D341Med (cell line): ENCODE measurements at places on chromosomes 3 and 15.

DNA sequence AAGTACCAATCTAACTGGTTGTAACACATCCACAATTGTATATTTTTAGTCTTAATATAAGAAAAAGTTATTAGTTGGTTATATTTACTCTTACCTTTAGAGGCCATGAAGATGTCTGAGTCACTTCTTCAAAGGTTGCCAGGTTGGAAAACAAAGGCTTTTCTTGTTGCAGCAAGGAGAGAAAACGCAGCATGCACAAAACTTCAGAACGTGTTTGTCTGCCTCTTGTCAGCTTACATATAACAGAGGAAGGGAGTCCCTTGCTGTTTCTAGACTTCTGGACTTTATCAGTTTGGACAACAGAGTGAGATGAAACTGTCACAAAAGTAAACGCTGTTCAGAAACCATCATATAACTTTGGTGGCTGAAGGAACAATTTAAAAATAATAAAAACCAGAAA lies at the start of gene PLSCR5:
TSS of gene PLSCR5 (minus strand) at position 241 of the 400 bp plus-strand sequence. CDS start at position 107, 134 bp downstream.
- no peak for DNase-seq

GRCh38 chr3:190642016-190642415 lies 128.1 kb downstream of the IL1RAP start:
- DNase-seq, result no peak

DNA sequence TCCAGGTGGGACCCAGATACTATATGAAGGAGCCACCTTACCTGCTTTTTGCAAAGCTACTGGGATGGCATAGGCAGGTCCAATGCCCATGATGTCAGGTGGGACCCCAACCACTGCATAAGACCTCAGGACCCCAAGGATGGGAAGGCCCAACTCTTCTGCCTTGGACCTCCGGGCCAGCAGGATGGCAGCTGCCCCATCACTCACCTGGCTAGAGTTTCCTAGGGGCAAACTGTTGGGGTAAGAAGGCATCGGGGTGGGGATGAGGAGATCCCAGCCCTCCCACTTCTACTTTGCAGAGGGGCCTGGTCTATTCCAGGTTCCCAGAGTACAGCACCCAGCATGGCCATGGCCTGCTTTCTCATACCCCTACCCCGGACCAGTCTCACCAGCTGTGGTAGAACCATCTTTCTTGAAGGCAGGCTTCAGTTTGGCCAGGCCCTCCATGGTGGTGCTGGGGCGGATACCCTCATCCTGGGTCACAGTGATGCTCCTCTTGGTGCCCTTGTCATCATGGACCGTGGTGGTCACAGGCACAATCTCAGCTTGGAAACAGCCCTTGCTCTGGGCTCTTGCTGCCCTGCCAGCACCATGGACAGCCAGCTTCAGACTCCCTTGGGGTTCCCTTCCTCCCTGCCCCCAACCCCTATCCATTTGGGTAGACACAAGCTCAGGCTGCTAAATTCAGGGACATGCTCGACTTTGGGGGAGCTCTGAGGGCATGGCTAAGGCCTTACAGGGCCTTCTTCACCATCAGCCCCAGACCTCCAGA lies 10.6 kb downstream of the ACAA1 start:
- peak; percentile 7 for DNase-seq

- DNase-seq, result no peak
Observed at GRCh38 chr3:43907508-43907858, 216.7 kb downstream of the ABHD5 start.

DNA sequence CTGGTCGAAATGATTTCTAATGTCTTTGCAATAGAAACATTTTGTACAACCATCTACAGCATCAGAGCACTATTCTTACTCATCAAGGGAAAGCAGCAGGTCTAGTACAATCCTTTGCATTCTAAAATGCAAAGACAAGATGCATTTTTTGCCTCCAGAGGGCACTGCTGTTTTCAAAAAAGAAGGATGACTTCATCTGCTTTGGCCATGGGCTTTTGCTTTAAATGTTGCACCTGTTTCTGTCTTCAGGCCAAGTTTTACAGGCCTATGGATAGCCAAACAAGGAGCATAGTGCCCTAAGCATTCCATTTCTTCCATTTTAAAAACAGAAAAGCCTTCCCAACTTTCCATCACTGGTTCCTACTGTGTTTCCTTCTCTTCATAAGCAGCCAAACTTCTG lies 3.4 kb downstream of the PARP9 start:
- peak; percentile 49 for DNase-seq

DNA sequence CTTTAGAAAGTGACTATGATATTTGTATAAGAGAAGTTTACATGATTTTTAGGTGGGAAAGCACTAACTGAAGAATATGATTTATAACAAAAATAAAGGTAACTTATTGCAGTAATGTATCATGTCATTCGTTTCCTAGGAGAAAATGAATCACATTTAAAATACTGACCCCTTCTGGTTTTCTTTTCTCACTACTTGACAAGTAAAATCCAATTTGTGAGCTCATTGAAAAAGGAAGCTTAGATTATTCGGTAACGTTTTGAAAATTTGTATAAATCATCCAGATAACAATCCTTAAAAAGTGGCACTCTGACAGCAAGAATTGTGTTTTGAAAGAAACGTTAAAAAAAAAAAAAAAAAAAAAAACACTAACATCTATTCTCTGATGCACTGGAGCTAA lies 39.0 kb downstream of the NSUN3 start:
- DNase-seq, result no peak

GRCh38 chr3:60912142-60912541 lies 339.1 kb downstream of the FHIT start:
- DNase-seq, result no peak

DNA sequence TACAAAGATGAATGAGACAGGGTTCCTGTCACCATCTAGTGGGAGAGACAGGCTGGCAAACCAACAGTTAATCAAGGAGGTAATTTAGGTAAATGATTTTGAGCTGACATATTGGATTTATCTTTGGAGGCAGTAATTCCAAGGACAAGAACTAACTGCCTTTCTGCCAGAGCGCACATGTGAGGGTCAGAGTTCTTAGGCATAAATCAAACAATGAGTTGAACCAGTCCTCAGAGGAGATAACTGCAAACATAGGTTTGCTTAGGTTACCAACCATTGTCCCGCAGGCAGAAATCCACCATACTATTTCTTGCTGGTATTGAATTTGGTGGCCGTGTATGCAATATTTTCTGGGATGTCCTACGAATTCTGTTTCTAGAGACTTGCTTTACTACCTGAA lies 14.2 kb upstream of the PPP1R2 start:
- DNase-seq, result no peak

DNA sequence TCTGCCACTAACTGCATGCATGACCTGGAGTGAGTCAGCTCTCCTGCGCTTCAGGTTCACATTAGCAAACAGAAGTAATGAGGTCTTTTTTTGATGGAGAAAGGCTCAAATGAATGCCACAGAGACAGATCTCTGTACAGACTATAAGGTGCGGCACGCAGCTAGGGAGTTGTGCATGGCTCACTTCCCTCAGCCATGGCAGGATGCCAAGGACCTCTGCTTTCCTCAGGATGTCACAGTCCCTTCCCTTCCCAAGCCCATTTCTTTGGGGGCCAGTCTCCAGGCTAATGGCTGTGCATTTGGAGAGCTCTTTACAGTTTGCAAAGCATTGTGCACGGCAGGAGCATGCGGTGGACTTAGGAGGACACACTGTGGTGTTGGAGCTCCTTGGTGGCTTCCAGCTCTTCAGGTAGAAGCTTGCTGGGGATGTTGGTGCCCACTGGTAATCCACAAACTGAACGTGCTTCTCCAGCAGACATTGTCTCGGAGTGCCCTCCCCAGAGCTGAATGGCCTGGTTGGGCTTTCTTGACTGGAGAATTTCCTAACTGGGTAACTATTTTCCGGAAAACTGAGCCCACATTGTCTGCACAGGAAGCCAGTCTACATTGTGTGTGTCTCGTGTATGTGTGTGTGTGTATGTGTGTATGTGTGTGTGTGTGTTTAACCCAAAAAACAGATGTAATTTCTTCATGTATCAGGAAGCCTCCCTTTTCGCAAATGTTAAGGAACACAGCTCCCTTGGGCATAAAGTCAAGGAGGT lies 172.5 kb upstream of the TLE3 start:
- DNase-seq, result no peak

DNA sequence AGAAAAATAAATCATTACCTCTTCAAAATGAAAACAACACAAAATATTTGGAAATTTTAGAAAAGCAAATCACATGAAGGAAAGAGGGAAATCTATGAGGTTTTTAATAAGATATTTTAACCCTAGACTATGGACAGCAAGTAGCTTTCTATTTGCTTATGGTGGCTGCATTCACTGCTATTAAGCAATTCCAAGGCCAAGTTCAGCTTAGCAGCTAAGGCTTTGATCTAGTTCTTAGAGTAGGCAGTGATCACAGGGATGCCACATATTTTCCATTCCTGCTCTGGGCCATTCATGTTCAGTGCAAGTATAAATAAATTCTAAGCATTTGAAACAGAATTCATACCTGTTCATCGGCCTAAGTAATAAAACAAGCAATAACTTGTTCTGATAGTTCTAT lies 235.3 kb downstream of the CDIN1 start:
- DNase-seq, result no peak

- no peak for DNase-seq
Observed at GRCh38 chr15:91523596-91523995, 329.9 kb upstream of the SLCO3A1 start.

DNA sequence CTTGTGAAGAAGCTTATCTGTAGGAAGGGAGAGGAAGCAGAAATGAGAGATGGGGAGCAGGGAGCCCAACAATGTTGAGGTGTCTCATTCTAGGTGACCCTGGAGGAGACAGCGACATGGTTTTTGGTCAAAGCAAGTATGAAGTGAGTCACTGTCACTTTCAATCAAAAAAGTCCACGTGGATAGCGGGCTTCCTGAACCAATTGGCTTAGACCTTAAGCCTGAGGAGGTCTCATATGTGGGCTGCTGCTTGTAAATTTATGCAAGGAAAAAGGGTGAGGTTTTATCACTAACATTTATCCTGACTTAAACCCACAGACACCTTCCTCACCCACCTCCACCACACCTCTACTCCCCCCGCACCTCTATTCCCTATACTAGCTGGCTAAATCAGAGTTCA lies 22.7 kb downstream of the CLDN11 start:
- DNase-seq, result no peak

GRCh38 chr3:70108072-70108471 lies 108.5 kb downstream of the SAMMSON start:
- DNase-seq, result peak; percentile 42

DNA sequence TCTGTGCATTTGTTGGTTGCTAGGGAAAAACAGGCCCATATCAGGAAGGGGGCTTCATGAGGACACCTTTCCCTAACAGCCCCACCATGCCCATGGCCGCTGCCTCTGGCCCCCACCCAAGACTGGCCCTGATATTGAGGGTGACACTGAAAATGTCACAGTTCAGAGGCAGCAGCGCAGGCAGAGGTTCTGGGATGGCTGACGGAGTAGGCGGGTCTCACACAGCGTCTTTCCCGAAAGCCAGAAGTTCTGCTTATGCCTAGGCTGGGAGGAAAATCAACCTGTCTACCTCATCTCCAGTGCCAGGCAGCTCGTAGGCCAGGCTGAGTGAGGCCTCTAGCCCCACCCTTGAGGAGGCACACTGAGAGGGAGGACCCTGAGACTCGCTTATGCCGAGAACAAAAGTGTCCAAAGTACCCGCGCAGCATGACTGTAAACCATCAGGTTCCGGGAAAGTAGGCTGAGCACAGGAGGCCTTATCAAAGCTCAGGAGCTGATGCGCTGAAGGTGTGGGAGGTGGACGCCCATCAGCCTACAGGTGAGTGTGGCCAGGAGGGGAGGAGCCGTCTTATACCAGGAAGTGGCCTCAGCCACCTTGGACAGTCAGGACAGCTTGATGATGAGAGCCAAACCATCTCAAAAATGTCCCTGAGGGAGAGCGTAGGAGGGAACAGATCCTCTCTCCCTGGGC lies 27.5 kb downstream of the GRAMD2A start:
- DNase-seq, result no peak

DNA sequence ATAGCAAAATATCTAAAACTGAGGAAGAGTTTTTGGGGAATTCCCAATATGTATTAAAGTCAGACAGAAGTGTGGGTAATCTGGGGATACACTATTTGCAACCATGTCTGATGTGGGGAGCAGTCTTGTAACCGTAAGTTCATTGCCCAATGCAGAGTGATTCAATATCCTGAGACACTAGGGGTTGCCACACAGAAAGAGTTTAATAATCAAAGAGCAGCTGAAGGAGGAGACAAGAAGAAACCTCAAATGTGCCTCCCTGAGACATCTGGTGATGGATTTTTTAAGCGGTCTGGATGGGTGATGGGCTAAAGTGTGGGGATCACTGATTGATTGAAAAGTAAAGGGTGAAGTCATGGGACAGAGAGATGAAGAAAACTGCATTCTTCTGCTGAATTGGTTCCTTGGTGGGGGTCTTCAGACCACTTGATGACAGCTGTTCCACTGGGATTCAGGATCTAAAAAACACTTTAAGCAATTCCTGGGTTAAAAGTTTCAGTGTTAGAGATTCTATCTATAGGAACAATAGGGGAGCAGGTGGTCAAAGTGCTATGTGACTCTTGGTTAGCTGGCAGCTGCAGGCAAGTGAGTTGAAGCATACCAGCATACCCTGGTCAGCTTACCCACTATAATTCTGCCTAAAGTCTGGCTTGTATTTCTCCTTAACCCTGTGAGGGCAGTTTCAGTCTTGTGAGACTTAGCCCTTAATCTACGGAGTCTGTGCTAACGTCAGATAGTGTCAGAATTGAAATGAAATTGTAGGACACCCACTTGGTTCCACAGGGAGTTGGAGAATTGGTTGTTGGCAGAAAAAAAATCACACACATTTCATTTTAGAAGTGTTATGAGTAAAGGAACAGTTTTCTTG lies 425.9 kb upstream of the TGFBR2 start:
- DNase-seq, result no peak

- DNase-seq, result no peak
Observed at GRCh38 chr15:41927536-41927935, 33.7 kb upstream of the SPTBN5 start.

DNA sequence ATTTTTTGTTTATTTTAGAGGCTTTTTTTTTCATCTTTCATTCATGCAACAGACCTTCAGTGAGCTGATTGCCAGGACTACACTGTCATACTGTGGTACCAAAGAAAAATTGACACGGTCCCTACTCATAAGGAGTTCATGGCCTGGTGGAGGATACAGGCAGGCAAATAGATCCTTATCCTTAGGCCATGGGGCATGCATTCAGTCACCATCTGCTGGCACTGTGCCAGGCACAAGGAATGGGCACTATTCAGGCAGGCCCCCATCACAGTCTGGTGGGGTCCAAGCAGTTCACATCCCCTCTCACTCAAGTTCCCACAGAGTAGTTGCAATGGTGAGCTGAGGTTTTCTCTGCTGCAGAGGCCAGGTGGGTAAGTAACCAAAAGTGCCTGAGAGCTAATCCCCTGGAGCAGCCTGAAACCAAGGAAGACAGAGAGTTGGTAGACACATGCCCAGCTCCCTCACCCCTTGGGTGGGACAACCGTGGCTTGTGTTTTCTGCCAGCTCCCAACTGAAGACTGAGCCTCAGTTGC lies 17.3 kb downstream of the CISH start:
- DNase-seq, result no peak

DNA sequence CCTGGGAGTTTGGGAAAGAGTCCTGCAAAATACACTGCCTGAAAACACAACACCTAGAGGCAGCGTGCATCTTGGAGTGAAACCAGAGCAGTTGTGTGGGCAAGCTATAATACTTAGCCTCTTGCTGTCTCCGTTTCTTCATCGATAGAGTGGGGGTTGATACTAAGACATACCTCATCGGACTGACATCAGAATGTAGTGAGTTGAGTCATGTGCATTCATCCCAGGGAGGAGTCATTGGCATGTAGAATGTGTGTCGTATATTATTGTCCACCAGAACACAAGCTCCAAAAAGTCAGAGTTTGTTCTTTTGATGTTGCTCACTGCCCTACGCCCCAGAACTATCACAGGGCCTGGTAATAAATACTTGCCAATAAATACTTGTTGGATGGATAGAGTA lies 4.3 kb downstream of the SNTN start:
- no peak for DNase-seq
